ENCODE measurements at places on chromosomes 4 and X.

DNA sequence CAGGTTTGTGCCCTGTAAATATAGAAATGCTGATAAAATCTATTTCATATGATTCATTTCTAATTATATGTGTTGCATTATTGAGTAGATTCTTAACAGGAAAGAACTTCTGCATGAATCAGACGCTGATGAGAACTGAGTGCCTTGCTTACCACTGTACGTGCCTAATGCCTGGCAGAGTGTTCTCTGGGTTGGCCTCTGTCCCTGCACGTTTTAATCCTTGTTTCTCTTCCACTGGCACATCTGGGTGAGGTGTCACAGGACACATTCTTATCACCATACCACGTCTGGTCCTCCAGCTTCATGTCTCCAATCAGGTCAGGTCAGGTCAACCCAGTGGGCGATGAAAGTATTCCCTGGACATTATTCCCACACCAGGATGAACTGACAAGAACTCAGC lies 53.6 kb downstream of the KLF3 start:
- DNase-seq, result no peak

DNA sequence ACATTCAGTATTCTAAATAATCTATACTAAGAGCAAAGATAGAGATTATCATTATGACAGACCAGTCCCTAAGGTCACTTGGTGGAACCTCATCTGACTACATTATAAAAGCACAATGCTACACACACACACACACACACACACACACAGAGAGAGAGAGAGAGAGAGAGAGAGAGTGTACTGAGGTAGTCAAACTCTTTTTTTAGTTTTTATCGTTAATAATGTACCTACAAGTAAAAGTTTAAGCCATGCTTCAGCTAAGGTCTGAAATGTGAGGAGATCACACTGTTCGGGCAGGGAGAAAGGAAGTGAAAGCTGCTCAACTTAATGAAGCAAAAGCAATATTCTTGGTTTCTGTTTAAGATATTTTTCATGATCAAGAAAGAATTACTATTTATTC lies 75.8 kb upstream of the CCDC160 start:
- no peak for DNase-seq

DNA sequence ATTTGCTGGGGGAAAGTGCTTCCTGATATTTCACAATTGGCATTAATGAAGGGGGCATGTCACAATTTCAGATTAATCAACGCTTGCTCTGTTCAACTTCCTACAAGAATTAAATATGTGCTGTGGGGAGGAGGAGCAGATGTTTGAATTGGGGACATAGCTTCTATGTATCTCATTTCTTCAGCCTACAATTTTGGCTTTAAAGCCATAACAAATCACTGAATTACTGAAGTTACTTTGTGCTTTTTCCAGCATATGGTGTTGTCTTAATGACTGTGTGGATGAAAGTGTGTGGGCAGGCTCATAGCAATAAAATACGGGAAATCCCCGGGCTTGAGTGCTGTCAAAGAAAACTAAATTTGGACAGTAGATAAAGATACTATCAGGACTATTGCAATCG lies 813 bp downstream of the TLR7 start:
- no peak for DNase-seq

GRCh38 chr4:129526812-129527211 lies 430.9 kb downstream of the C4orf33 start:
- no peak for DNase-seq

DNA sequence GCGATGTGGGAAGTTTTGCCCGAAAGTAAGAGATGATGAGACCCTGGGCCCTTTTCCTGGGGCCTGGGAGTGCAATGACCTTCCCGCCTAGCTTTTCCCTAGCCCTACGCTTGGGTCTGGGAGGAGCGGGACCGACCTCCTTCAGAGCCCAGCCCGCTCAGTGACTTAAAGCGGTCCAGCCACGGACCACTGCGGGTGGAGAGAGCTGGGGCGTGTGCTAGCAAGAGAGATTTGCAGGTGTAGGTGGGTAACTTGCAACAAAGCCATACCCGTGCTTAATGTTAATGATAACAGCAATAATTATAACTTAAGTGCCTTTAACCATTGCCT lies 503 bp upstream of the PDE5A start:
- DNase-seq, result no peak

- DNase-seq, result peak; percentile 3
Observed at GRCh38 chr4:181261279-181261678, 981.9 kb upstream of the TENM3 start.

DNA sequence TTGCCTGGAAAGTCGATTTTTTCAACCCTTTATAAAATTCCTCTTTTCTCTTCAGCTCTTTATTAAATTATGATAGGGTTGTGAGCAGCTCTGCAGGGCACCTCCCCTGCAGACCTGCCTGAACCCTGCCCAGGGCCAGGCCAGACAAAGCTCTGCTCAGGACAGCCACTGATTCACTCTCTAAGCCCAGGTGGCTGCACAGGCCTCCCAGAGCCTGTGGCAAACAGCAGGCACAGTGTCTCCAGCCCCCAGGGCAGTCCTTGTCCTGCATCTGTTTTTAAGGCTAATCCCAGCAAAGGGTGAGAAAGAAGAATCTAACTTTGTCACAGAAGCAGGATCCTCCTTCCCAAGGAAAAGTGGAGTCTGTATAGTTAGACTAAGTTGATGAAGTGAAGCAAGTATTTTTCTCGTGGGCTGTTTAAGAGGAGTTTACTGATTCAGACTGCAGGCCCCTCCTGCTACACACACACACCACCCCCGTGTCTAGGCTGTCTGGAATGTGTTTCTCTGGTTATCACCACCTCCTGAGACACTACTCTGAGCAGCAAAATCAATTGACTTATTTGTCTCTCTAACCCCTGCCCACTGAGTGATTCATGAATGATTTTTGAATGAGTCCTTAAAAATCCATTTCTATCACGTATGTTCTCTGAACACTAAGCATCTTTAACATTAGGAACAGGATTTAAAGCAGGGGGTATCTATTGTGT lies 101.7 kb downstream of the CHIC2 start:
- DNase-seq, result peak; percentile 30

DNA sequence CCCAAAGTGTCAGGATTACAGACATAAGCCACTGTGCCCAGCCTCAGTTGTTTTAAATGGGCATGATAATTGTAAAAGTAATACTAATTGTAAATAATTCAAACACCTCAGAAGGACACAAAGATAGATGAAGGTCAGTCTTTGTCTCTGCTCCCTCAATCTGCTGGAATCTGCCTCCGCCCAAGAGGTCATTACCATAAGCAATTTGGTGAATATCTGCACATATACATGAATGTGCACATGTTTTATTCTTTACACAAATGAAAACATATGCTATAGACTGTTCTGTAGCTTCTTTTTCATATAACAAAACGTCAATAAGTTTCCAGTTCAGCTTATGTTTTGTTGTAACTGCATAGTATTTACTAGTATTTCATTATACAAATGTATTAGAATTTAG lies 7.0 kb downstream of the STBD1 start:
- DNase-seq, result no peak

GRCh38 chr4:84239278-84239845 lies 259.7 kb downstream of the NKX6-1 start:
- no peak for DNase-seq

GRCh38 chrX:135295944-135296305 lies 13.4 kb upstream of the ETDC start:
- no peak for DNase-seq

DNA sequence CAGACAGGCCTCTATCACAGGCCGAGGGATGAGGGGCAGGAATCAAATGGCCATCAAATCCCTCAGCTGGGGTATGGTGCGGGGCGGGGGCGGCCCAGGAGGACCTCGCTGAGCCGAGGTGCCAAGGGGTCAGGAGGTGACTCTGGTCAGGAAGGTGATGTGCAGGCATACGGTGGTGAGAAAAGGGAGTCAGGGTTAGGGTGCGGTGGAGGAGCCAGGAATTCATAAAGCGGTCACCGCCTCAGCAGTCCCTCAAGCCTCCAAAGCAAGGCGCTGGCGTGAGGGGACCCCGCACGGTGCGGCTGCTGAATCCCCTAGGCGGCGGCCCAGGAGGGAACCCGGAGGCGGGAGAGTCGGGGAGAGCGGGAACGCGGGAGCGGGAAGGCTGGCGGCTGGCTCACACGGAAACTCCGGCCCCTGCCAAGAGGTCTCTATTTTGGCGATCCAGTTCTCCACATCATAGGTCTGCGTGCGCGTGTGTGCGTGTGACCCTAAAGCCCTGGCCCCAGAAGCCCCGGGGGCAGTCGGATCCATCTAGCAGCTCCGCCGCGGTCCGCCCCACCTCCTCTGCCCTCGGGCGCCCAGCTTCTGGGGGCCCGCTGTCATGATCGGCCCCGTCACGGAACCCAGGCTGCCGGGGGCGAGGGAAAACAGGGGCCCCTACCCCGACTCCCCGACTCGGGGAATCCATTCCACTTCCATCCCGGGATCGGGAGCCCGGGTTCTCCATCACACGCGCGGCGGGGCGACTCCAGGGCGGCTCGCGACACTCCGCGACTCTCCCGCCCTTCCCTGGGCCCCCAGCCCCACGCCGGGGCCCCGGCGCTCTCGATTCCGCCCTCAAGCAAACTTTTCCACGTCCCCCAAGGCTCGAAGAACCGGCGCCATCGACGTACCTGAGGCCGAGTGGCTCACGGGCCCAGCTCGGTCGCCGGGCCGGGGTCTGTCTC lies 593 bp downstream of the ELF4 start:
- peak; percentile 59 for DNase-seq

DNA sequence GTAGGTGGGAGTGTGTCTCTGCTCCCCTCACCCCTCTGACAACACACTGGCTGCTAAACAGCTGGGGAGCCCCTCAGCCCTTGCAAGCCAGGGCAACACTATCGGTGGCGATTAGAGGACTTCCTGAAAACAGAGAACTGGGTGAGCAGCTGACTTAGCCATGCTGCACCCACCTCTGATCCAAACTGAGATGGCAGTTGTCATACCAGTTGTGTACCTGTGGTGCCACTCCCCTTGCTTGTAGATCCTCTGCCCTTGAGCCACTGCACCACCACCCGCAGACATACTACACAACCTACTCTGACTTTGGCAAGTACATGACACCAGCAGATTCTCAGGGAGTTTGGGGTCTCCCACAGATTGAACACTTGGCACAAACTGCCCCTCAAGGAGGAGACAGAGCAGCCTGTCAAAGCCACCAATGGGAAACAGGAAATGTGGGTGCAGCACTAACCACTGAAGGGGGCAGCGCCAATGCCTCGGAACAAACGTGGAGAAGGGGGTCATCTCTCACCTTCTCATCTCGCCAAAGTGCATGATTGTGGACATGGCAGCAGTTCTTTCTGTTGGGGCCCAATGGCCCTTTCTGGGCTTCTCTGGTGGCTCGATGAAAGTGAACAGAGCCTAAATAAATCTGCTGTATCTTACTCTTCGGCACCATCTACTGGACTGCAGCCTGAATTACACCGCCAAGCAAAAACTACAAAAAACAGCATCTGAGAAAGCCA lies 119.8 kb downstream of the NEK1 start:
- peak; percentile 45 for DNase-seq

GRCh38 chr4:185082561-185082960 lies 60.5 kb upstream of the SLC25A4 start:
- no peak for DNase-seq

- DNase-seq, result no peak
Observed at GRCh38 chrX:3777416-3777815, 64.0 kb upstream of the PRKX start.

GRCh38 chrX:118396113-118396512 lies 50.2 kb downstream of the WDR44 start:
- no peak for DNase-seq

DNA sequence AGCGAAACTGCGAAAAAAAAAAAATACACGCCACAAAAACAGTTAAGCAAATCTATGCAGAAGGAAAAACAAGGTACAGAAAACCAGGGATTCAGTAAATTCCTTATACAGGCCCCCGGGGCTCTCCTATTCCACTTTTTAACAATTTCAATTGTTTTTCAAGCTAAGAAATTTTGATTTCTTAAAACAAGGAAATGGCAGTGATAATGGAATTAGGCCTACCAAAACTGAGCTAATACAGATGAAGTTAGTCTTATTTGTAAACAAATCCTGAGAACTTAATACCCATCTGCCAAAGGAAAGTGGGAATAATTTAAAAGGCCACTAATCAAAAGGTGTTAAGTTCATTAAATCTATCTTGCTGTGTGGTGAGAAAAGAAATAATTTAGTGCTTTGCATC lies 269.3 kb downstream of the CHIC1 start:
- DNase-seq, result no peak

DNA sequence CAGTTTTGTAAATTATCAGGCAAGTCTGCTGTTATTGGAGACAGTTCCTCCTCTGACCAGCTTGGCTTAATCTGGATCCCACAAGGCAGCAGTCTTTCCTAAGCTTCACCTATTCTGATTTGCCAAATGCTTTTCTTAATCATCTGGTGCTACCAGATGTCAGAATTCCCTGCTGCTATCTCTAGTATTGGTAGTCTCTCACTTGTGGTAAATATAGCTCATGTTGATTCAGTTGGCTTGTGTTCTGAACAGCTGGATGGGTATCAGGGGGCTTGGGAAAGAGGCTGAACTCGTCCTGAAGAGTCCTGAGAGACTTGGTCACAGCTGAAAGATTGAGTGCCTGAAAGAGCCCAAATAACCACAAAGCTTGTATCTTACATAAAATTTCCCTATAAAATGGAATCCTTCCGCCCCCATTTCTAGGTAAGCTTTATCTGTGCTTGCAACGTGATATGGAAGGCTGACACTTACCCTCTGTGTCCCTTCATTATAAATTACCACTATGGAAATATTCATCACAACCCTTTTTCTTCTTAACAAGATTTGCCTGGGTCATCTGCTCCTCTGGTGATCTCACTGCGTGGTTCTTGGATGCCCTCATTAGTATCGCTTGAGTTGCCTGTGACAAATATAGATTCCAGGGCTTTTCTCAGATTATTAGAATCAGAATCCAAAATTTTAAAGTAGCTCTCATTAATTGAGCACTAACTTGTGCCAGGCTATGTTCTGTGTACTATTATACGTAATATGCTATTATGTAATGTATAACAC lies 104.1 kb upstream of the GPRIN3 start:
- peak; percentile 93 for DNase-seq

GRCh38 chr4:139848028-139848427 lies 182.4 kb downstream of the MGST2 start:
- DNase-seq, result no peak

DNA sequence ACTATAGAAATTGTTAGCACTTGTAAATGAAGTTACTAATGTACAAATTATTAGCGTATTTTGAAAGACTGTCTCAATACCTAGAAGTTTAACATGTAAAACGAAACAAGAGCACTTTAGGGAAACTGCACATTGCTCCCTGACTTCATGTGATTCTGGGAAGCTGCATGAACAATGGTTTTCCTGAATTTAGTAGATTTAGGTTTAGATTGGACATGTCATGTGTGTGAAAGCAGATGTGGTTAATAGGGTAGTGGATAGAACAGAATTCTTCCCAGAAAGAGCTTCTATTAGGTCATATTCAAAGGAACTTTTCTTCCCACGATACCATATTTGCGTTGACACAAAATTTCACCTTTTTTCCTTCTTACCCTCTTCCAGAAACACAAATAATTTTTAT lies 14.9 kb upstream of the CXCL8 start:
- no peak for DNase-seq

DNA sequence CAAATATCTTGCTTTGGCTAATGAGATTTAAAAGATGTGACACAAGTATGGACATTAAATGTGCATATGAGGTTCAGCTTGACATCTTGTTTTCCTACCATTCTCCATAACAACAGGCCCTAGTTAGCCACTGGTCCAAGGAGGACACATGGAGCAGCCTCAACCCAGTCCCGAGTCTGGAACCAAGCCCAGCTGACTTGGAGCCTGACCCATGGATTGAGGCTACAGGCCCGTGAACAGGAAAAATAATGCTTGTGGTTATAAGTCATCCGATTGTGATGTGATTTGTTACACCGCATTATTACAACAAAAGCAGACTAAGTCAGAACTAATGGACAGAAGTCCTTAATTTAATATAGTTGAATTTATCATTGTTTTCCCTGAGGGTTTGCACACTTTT lies 123.2 kb upstream of the BANK1 start:
- DNase-seq, result peak; percentile 63

- no peak for DNase-seq
Observed at GRCh38 chr4:78138252-78138651, 81.1 kb downstream of the FRAS1 start.

Measured in myocyte (in vitro differentiated cells).